ENCODE measurements at places on chromosomes 5 and 9.

DNA sequence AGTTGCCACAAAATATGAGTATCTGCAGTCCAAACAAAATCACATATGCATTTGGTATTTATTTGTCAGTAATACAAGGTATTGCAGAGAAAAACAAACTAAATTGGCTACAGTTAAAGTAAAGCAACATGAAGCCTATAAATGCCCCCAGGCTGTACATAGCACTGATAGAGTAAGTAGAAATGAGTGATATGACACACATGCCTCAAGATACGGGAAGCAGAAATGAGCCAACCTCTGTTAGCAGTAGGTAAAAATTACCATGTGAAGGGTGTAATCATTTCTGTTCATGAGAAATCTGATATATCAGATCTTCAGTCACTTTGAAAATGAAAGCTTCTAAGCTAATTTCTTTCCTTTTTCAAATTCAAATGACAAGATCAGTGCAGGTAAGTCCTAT lies 131.1 kb downstream of the CHSY3 start:
- DNase-seq, result no peak

DNA sequence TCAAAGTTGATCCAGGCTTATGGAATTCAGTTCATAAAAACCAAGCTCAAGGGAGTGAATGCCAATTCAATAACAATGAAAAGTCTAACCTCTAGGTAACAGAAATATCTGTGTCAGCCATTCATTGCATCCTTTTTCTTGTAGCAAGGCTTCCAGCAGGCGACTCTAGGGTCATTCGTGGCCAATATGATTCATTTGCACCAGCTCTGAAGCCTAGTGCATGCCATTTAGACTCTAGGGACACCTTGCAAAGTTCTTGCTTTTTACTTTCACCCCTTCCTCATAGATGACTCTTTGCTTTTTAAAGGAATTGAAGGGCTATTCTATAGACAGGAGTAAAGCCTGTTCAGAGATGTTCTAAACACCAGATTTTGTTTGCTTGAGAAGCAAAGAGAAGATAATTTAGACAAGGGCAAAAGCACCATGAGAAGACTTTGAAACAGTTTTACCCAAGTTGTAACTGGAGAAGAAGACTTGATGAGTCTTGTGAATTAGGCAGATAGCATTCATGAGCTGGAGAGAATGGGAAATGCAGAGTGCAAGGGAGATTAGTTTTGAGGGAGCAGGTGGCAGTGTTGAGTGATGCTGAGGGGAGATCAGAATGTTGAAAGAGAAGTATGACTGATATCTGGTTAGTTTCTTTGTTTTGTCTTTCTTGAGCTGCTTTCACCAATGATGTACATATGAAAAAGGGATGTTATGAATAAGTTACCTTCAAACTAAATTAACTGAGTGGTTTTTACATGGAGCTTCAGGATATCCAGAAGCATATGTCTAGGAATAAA lies 94.5 kb downstream of the F2RL2 start:
- no peak for DNase-seq

GRCh38 chr5:8418049-8418426 lies 549.1 kb downstream of the MTRR start:
- no peak for DNase-seq

GRCh38 chr5:138038826-138039225 lies 5.9 kb upstream of the FAM13B start:
- DNase-seq, result no peak

GRCh38 chr5:123223921-123224320 lies 134.9 kb downstream of the PRDM6 start:
- DNase-seq, result no peak

GRCh38 chr9:134163371-134164196 lies 780 bp downstream of the RNU6ATAC start:
- DNase-seq, result peak; percentile 56

- no peak for DNase-seq
These were observed 33.1 kb upstream of the ITGA2 start for GRCh38 chr5:52956014-52956413.
